Stimulated activated CD4-positive, alpha-beta T cell treated with anti-CD3 and anti-CD28 coated beads, Interleukin-1b, Interleukin-23, amount 100 ng/mL, for 1 hour (primary cell): ENCODE measurements at places on chromosomes 12 and 14.
A peak's percentile ranks its signal among the peaks of the same experiment; 100 is the strongest.

- no peak for DNase-seq
Observed at GRCh38 chr12:43285159-43285598, 266.8 kb downstream of the ADAMTS20 start.

- no peak for DNase-seq
Observed at GRCh38 chr12:11133816-11134215, 628 bp downstream of the TAS2R30 start.

GRCh38 chr14:91841065-91841464 lies 26.3 kb downstream of the TC2N start:
- DNase-seq = no peak

GRCh38 chr12:112214064-112214463 lies 88.7 kb downstream of the TRAFD1 start:
- DNase-seq = no peak

DNA sequence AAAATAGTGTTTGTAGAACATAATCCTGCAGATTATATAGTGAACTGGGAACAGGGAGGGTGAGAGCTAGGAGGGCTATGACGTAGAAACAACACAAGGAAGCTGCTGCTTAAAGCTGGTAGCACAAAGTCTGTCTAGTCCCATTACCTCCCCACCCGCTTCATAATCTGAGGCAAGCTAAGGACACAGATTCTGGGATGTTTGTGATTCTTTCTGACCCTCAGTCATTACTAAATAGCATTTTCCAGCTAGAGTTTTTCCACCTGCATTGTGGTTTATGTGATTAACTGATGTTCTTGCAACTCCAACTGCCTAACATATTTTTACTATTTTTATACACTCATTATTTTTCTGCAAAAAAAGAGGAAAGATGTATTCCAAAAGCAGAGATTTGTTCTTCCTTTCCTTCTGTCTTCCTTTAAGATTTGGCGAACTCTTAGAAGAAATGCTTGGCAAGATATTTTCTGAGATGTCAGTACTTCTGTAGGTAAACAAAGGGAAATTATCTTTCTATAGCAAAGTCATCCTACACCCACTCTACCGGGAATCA lies 293.2 kb upstream of the FAR2 start:
- DNase-seq = no peak

GRCh38 chr14:24317141-24317928 lies 6.0 kb downstream of the LTB4R start:
- DNase-seq = no peak

DNA sequence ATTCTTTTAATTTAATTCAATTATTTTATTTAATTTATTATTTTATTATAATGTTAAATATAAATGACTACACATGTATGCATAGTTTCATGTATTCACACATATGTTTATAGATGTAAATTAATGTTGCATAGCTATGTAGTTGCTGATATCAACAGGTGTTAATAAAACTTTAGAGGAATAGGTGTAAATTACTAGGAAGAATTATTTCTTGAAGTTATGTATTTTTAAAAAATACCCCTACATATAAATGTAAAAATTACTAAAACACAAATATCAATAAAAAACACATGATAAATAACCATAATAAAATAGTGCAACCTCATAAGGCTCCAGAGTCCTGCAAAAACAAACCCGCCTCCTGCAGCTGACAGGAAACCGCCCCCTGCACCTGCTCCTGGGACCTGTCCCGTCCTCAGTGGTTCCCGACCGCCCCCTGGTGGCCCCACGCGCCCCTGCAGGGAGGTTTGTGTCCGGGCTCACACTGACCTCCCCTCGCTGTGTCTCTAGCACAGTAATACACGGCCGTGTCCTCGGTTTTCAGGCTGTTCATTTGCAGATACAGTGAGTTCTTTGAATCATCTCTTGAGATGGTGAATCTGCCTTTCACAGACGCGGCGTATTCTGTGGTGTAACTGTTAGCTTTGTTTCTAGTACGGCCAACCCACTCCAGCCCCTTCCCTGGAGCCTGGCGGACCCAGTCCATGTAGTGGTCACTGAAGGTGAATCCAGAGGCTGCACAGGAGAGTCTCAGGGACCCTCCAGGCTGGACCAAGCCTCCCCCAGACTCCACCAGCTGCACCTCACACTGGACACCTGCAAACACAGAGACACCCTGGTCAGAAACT lies 1264.0 kb downstream of the TMEM121 start:
- DNase-seq = peak; percentile 61

- no peak for DNase-seq
Observed at GRCh38 chr14:22178333-22178839, 410.6 kb downstream of the DAD1 start.

DNA sequence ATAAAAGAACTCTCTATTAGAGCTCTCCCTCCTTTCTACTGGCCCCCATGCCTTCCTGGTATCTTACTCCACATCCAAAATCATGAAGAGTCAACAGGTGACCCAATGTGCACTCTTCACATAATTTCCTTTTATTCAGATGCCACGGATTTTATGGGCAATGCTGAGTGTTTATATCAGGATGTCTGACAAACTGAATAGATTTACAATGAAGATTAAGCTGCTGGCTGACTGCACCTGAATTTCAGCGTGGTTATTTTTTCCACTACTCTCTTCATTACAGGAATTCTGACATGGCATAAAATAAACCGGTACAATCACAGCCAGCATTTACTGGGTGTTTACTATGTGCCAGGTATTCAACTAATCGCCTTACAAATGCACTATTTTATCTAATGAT lies 29.4 kb upstream of the CERS5 start:
- no peak for DNase-seq

- no peak for DNase-seq
Observed at GRCh38 chr12:125129179-125129571, 63.9 kb downstream of the AACS start.

DNA sequence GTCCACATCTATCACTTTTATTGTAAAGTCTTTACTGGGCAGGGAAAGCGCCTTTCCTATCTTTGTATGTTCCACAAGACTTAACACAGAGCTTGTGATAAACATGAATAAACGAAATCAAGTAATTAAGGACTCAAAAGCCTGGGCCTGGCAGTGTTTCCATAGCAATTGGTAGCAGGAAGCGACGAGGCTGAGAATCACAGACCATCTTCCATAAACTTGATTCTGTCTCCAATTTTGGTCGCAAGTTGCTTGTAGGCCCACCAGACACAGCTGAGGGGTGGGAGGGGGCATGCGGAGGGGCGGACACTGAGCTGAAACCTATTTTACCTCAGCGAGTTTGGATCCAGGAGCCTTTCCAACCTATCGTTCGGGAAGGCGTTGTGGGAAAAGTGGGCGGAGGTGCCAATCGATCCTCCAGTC lies 302 bp downstream of the CCDC38 start:
- no peak for DNase-seq

- no peak for DNase-seq
Observed at GRCh38 chr14:71498212-71498611, 434.0 kb upstream of the RGS6 start.

DNA sequence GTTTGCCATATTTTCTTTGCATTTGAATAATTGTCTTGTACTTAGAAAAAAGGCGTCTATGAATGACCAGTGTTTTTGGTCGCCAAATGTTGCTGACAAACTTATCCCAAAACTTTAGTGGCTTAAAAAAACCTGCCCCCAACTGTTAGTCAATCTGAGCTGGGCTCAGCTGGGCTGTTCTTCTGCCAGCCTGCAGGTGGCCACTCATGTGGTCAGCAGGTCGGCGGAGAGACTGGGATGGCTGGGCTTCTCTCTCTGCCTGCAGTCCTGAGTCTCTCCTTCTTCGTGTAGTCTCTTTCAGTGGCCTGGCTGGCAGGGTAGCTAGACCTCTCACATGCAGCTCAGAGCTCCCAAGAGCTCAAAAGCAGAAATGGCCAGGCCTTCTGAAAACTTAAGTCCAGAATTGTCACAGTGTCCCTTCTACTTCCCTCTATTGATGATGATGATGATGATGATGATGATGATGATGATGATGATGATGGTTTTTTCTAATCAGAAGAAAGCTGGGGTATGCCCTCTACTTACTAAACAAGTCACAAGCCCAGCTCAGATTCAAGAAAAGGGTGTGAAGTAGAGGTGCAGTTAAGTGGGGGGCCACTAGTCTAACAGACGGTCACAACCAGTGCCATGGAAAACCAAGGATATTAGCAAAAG lies 87.9 kb downstream of the PTPN11 start:
- DNase-seq = no peak

DNA sequence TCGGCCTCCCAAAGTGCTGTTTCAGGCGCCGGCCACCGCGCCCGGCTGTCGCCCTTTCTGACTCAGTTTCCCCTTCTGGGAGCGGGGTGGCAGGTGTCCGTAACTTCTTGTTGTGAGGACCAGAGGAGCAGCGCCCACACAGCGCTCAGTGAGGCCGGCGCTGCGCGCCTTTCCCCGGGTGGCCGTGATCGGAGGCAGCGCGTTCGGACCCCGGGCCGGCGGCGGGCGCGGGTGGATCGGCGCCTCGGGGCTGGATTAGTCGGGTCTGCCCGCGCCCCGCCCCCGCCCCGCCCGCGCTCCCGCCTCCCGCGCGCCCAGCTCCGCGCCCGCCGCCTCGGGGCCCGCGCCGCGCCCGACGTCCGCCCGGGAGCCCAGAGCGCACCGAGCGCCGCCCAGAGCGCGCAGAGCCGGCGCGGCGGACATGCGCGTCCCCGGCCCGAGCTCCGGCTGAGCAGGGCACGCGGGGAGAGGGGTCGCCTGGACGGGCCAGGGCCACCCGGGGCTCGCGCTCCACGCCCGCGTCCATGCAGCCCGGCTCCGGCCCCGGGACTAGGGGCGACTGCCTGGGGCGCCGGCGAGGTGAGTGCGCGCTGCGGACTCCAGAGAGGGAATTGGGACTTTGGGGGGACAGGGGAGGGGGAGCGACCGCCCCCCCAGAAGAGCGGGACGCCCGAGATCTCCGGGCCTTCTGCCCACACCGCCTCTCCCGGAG lies 50.6 kb downstream of the LRCOL1 start:
- no peak for DNase-seq

- no peak for DNase-seq
Observed at GRCh38 chr12:122538496-122538895, 11.4 kb downstream of the KNTC1 start.

- DNase-seq = no peak
Observed at GRCh38 chr12:29201296-29201695, 52.2 kb downstream of the FAR2 start.

- DNase-seq = no peak
Observed at GRCh38 chr12:62772416-62772955, 162.5 kb downstream of the PPM1H start.

DNA sequence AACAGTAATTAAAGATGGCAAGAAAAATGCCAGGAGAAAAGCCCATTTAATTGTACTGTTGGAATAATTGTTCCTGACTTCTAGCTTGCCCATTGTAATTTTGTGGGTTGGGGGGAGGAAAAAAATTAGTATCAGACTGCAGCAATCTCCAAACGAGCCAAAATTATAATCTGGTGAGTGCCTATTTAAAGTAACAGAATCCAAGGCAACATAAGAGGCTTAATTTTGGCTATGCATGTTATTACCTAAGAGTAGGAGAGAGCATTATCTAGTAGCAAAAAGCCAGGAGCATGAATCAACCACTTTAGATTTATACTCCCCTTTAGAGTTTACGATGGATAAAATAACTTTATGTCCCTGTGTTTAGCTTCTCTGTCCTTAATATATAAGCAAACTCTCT lies 14.6 kb upstream of the DENND5B start:
- no peak for DNase-seq

DNA sequence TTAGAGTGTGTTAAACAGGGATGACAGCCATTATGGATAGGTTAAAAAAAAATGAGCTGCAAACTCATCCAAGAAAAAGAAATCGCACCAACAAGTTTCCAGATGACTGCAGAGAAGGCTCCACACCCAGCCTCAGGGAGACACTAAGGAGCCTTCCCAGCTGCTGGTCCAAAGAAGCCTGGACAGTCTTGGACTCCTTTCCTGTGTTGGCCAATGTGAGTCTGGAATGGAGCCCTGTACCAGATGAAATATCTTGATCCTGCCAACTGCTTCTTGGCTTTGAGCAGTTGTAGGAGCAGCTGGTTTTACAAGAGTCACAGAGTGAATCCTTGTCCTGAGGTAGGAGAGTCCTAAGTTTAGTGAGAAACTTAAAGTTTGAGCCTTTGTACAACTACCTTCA lies 44.5 kb downstream of the SLC38A1 start:
- no peak for DNase-seq

- no peak for DNase-seq
Observed at GRCh38 chr12:65615118-65615517, 209.2 kb upstream of the HMGA2 start.

GRCh38 chr14:74469548-74470518 lies 23.3 kb downstream of the NPC2 start:
- DNase-seq = no peak

DNA sequence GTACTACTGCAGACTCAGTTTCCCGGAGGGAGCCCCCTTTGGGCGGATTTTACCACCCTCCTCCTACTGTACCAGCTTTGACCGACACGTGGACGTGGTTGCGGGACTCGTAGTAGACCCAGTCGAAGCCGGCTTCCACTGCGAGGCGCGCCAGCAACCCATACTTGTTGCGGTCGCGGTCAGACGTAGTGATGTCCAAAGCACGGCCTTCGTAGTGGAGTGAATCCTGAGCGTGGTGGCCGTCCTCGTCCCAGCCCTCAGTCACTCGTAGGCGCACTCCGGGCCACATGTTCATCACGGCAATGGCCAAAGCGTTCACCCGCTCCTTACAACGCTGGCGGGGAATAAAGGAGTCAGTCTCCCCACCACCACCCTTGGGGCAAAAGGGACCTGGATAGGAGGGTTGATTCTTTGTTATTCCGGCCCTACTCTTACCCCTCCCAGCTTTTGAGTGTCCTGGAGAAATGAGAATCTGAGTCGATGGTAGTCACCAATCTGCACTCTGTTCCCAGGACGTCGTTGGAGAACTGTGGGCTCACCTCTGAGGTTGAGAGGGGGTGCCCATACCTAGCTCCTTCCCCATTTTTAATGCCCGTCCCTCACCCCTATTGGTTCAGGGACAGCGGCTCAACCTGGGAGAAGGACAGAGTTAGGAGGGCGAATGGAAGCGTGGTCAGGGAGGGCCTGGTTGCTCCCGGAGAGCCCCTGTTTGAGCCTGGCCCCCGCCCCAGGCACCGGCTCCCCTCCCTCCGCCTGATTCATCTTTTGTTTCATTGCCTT lies 3.4 kb downstream of the DHH start:
- no peak for DNase-seq

DNA sequence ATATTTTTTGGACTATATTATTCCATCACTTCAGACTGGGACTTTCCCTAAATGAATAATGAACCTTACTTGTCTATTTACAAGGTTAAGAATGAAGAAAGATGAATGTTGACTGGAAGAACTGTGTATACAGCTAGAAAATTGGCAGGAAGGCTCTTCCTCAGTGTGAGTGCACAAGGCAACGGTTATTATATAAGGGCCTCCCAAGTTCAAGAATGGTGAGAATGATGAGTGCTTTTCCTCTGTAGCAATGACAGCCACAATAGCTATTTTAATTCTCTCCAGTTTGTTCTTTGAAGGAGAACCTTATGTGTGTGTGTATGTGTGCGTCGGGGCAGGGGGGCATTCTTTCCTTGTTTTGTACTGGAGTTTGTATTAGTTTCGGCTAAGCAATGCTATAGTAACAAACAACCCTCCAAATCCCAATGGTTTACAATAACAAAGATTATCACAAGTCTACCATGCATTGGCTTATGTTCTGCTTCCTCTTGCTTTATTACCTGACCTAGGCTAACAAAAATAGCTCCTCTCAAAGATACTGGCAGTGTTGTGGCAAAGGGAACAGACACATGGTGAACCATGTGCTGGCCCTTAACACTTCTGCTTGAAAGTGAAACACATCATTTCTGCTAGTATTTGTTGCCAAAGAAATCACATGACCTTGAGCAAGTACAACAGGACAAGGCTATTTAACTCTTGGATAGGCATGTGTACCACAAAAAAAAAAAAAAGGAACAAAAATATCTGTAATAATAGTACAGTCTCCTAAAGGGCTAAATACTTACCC lies 139.5 kb downstream of the RMST start:
- DNase-seq = no peak
